ENCODE measurements at places on chromosomes 5 and 9.
A peak's percentile ranks its signal among the peaks of the same experiment; 100 is the strongest.

DNA sequence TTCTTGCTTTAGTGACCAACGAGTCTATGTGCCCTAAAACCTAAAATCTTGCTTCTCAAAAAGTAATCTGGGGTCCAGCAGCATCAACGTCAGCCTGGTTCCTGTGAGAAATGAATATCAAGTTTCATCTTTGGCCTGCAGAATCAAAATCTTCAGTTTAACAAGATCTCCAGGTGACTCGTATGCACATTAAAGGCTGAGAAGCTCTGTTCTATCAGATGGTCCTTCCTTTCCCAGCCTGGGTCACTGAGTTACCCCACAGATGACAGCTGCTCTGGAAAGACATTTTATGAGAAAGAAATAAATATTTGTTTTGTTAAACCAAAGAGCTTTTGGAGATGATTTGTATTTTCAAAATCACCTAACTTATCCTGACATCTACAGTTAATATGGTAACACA, 75.8 kb downstream of the ADAMTSL1 start:
- no peak for DNase-seq

DNA sequence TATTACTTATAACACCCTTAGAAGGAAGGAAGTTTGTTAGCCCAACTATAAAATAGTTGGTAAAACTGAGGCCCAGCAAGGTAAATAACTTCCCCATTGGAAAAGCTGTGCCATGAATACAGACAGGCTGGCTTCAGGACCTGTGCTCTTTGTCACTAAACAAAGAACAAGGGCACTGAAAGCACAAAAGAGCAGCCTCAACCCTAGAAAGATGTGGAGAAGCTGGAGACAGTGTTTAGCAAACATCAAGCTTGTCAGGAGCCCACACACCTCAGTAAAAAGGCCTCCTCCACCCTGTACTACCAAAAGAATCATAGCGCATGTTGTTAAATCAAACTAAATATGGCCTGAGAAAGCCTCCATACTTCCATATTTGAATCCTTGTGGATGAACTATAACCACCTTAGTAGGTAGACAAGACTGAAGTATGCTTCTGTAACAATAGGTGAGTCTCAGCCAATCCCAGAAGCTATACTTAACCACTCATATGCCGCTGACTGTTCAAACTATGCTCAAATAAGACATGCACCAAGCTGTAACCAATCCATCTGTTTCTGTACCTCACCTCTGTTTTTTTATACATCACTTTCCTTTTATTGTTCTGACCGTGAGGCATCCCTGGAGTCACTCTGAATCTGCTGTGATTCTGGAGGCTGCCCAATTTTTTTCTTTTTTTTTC, 18.4 kb upstream of the SCGB3A2 start:
- DNase-seq: no peak

- DNase-seq: no peak
These were observed 35.9 kb upstream of the PCSK1 start for GRCh38 chr5:96468956-96469355.

- no peak for DNase-seq
These were observed 2025.5 kb upstream of the NUDT12 start for GRCh38 chr5:105587963-105588662.

GRCh38 chr9:109805050-109805449, 25.1 kb downstream of the PALM2AKAP2 start:
- no peak for DNase-seq

- DNase-seq: no peak
These were observed 155.0 kb downstream of the TLE1 start for GRCh38 chr9:81534138-81534875.

- peak; percentile 15 for DNase-seq
These were observed 86.6 kb downstream of the KCNN2 start for GRCh38 chr5:114448481-114448880.

- no peak for DNase-seq
These were observed 915.3 kb downstream of the DNAH5 start for GRCh38 chr5:13029211-13029610.

- DNase-seq: no peak
These were observed 34.4 kb downstream of the SARDH start for GRCh38 chr9:133703591-133704399.

GRCh38 chr5:150160448-150161081, 4.9 kb upstream of the PDGFRB start:
- DNase-seq: no peak

DNA sequence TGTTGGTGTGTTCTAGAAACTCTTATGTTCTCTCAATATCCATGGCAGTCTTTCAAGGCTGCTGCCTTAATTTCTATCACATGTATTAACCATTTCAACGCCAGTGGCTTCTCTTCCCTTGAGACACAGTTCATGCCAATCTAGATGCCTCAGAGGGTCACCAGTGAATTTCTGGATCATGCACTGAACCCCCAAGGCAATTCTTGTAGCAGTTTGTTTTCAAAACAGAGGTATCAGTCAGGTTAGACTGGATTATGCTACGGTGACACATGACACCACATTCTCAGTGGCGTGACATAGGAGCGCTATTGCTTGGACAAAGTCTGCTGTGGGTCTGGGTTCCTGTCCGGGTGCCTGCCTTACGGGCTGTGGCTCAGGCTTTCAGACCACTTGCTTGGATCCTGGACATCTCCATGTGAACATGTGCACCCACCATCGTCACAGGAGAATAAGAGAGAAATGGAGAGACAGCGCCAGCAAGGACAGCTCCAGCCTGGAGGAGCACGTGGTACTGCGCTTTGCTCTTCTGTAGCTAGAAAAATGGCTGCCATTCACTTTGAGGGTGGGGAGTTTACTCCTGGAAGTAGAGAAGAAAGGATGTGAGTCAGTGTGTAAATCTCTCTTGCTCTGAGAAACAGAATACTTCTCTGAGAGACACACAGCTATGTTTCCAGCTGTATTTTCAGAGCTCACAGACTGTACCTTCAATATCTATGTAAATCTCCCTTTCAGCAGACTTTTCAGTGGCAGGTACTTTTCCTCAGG, 329.3 kb upstream of the ADCY2 start:
- DNase-seq: no peak

DNA sequence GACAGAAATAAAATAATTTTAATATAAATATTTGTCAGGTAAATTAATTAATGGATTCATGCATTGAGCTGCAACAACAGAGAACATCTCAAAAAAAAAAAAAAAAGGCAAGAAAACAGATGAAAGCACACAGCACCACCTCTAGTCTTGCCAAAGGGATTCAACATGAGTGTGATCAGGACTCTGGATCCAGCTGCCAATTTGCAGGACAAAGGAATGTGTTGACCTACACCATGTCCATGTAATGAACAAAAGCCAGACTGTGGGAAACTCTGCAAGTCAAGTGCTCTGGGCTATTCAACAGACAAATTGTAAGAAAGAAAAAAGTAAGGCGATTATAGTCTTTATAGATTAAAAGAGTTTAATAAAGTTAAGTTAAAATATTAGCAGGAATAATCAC, 769.3 kb downstream of the TLR4 start:
- no peak for DNase-seq

DNA sequence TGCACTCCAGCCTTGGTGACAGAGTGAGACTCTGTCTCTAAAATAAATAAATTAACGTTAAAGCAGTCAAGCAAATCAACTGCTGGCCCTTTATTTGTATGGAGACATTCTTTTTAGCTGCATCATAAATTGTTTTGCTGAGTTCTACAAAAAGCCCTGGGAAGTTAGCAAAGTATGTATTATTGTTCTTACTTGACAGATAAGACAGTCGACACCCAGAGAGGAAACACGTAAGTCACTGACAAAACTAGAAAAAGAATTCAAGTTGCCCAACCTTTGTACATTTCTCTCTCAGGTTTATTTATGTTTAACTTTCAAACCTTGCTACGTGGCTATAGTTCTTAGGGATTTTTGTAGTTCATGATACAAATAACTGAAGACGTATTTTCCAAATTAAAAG, 40.4 kb upstream of the MACIR start:
- peak; percentile 99 for DNase-seq

DNA sequence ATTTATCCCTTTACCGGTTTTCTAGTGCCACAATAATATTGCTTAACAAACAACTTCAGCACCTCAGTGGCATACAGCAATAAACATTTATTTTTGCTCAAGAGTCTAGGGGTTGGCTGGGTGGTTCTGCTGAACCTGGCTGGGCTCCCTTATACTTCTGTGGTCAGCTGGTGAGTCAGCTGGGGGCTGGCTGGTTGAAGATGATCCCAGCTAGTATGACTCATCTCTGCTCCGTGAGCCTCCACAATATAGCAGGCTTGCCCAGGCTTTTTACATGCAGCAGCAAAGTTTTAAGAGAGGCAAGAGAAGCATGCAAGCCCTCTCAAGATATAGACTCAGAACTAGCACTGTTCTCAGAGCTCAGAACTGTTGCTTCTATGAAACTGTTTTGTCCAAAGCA, 523.5 kb upstream of the CLINT1 start:
- peak; percentile 94 for DNase-seq

DNA sequence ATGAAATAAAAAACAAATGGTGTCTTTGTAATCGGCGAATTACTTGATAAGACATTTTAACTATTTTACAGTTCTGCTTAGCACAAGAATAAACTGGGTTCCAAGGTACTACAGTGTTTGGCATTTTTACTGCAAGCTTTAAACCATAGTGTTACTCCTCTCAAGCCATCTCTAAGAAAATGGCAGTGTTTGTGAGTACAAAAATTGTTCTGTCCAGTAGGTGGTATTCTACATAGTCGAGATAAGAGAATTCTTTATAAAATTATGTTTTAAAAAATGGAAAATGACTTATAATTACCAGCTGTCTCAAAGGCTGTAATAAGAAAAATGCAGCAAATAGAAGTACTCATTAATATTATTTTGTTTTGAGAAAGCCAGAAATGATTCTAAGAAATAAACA, 3.2 kb downstream of the SMIM15 start:
- peak; percentile 10 for DNase-seq

GRCh38 chr5:168681556-168682183, 102.5 kb upstream of the PANK3 start:
- DNase-seq: peak; percentile 80

- DNase-seq: no peak
These were observed 3.3 kb downstream of the OR5C1 start for GRCh38 chr9:122791872-122792669.

DNA sequence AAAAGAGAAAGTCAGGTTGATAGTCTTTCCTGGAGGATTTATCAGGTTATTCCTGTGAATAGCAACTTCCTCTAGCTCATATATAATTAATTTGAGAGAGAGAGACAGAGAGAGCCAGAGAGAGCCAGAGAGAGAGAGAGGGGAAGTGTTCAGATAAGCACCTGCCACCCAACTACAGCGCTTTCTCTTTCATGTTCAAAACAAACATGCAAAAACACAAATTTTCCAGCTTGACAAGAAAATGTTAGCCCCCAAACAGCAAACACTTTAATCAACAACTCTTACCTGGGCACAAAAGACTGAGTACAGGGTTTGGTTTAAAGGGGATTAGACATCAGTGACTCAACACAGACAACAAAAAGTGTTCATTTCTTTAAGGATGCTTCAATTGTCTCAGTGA, 61.7 kb upstream of the PLPP6 start:
- no peak for DNase-seq

GRCh38 chr5:121862801-121863200, 11.1 kb downstream of the FTMT start:
- DNase-seq: no peak

GRCh38 chr9:116154976-116155697, 1.5 kb downstream of the PAPPA start:
- DNase-seq: peak; percentile 92

- no peak for DNase-seq
These were observed 180.3 kb upstream of the NFIL3 start for GRCh38 chr9:91603932-91604331.

DNA sequence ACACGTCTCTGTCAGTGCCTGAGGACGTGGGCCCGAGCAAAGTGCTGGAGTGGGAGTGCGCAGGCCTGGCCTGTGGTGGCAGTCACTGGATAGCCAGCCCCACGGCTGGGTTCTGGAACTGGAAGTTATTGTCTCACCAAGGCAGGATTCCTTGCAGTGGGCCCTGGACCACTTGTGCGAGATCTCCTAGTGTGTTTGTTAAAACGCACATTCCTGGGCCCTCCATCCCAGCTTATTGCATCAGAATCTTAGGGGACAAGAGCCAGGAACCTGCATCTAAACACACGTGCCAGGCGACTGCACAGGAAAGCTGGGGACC, 26.9 kb downstream of the PTPA start:
- DNase-seq: no peak

DNA sequence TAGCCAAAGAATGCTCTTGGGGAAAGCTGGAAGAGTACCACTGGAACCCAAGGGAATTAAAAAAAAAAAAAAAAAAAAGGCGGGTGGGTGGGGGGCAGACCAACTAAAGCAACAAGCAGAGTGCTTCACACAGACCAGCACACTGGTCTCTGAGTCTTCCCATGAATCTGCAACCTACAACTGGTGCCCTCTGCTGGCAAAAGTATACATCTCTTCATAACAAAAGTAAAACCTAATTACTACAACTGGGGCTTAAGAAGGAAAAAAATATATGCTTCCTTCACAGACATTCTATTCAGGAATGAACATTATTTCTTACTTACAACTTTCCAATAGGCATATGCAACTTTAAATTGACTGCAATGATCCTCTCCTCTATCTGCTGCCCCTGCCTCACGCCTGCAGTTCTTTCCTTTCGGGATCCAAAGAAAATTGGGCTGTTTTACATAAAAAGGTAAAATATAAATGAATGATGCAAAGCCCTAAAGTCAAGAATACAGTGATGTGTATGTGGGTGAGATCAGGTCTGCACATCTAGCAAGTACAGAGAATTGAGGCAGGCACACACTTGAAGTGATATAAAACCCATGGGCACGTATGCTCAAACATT, 7.2 kb upstream of the KLHL3 start:
- peak; percentile 88 for DNase-seq

GRCh38 chr9:83956086-83956435, 24.0 kb downstream of the HNRNPK start:
- no peak for DNase-seq

GRCh38 chr9:121483049-121483448, 16.6 kb downstream of the GGTA1 start:
- DNase-seq: no peak

DNA sequence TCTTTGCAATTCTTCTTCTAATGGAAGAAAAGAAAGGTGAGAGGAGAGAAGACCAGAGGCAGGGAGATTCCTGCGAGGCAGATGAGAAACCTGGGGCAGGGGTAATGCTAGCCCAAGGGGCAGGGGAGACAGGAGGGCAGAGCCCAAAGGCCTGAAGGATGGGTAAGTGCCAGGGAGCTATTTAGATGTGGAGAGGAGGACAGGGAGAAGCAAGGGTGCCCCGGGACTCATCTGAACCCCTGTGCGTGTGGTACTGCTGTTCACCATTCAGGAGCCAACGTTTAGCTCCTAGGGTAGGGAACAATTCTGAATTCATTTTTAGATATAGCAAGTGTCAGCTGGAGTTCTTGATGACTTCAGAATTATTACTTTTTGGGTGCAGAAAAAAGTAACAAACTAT, 122.7 kb upstream of the ALDH1B1 start:
- no peak for DNase-seq

GRCh38 chr5:61674378-61674777, 342.3 kb downstream of the ZSWIM6 start:
- no peak for DNase-seq

- DNase-seq: no peak
These were observed 142.8 kb upstream of the STK32A start for GRCh38 chr5:147092044-147092443.

DNA sequence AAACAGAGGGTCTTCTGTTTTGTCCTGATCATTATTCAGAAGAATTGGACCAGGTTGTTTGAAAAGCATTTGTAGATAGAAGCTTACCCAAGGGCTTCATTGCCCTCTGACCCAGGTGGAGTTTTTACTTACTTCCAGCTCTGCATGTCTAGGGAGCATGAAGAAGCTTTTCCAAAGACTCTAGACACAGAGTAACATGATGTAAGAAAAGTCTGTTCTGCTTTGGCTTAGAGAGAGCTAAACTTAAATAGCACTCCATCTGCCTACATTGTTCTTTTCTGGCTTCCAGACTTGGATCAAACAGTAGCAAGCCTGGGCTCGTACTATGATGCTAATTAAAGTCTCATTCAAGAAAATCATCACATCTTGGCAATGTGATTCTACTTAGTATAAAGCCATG, 112.1 kb downstream of the SNCAIP start:
- DNase-seq: no peak
